ENCODE measurements at places on chromosomes 6 and 20. TPM values are rescaled to one million over a fixed set of nuclear protein-coding genes. Genes with fewer than 3 reads are reported as not detected.

The NRSN2 gene
- 8.7 TPM for total RNA-seq

The GABRR1 gene
- not detected for total RNA-seq

DNA sequence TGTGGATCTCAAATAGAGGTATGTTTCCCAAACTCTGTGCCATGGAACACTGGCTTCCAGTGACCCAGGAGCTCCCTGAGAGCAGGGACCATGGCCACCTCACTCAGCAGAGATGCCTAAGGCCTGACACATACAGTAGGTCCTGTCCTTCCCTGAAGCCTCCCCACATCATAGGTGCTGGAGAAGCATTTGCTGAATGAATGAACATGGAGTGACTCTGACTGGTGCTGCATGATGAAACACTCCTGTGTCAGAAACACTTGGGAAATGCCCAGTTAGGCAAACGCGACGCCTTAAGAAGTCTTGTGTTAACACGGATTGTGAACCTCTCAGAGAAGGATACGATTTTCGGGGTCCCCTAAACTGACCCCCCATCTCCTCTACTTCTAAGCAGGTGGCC lies 14.3 kb downstream of the SLA2 start:
- DNase-seq: no peak

DNA sequence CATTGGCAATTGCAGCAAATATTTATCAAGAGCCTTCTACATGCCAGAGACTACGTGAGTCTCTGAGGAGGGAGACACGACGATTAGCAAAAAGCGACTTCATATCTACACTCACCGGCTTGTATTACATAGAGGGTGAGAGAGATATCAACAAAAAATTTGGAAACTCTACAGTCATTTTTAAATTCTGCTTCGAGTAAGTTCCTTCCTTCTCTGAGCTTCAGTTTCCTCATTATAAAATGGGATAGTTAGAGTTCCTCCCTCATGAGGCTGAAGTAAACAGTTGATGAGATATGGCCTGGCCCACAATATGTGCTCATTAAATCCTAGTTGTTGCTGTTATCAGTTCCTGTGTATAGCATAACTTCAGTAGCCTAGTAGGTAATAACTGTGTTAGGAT lies 64.1 kb upstream of the SIRPA start:
- no peak for DNase-seq

DNA sequence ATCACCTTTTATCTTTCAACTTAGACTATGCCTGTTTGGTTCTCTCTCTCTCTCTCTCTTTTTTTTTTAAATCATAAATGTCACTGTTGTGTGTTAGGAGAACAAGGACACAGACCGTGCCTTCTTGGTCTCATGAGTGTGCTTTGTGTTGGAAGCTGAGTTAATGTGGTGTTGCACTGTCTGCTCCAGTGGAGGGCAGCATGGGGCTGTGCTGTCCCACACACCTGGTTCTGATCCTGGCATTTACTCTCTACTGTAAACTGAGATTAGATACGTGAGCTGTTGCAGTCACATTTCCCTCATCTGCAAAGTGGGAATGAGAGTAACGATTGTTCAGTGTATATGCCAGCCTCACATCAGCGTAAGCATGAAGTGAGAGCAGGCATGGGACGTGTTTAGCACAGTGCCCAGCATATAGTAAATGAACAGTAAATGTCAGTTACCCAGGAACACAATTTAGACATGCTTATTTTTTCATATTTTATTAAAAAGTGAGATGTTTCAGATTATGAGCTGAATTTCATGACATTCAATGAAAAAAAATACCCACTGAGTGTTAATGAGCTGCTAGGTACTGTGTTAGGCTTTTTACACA lies 161.1 kb downstream of the FARS2 start:
- DNase-seq: peak; percentile 19

- no peak for DNase-seq
These were observed 34.6 kb upstream of the CITED2 start for GRCh38 chr6:139409026-139409425.

All from activated CD8-positive, alpha-beta T cell treated with anti-CD3 and anti-CD28 coated beads for 36 hours (primary cell).